ENCODE measurements at places on chromosomes 1 and 21.

DNA sequence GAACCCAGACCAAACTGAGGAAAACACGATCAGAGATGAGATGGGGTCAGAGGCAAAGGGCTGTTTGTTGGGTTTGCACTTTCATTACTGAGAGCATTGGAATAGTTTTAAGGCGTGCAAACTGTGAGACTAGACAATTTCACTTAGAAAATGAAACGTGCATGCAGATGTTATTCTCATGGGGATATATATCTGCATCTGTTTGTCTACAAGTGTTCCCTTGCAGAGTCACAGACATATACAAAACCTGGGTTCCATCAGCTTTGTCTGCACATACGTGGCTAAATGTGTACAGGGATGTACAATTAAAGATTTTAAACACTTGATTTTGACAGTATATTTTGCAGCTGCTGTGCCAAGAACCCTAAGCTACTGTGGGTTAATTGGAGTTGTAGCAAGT, 355.4 kb downstream of the KIF26B start:
- DNase-seq, result no peak

- DNase-seq, result no peak
Observed at GRCh38 chr1:165542015-165542631, 1.7 kb upstream of the LRRC52 start.

GRCh38 chr1:116909512-116910378, at the start of gene PTGFRN:
Gene PTGFRN (plus strand): TSS chr1:116909916. CDS start chr1:116910204, 288 bp downstream.
- no peak for DNase-seq

DNA sequence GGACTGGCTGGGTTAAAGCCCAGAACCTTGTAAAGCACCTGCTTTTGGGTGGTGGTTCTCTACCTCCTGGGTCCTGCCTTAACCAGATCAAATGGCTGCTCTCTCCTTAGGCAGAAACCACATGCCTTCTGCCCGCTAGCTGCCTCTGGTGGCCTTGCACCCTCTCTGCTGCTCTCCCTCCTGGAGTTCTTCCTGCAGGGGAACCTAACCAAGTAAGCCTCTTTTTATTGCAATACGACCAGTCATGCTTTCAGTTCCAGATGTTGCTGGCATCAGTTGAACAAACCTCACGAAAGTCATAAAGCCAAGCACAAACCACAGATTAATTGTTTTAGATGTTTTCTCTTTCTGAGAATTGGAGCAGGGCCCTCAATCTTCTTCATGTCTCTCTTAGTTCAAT, 118.9 kb downstream of the GDAP2 start:
- DNase-seq, result no peak

DNA sequence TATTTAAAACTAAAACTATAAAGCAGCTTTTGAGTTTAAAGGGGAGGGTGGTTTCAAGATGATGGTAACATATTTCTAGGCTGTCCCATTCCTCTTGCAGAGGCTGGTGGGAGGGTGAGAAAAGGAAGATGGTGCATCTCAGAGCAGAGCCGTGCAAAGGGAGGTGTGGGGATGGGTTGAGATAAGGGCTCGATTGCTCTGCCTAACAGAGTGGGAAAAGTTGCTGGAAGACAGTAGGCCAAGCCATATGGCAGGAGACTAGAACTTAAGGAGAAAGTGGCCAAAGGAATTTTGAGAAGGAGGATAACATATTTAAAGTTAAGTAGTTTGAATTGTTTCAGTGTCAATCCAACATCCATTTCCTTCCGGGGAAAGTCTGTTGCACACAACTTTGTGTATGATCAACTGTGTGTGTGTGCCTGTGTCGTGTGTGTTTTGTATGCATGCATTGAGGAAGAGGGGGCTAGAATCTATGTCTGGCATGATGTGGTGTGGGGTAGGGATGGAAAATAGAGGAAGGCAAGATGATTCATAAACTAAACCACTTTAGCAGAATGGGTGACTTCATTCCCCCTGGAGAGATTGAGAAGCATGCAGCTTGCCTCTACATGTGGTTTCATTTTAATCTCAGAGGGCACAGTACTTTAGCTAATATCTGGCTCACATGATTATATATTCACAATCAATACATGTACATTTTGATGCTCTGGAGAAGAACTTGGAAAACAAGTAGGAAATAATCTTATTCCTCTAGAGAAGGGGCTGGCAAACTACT, 145.0 kb upstream of the DNAH14 start:
- no peak for DNase-seq

DNA sequence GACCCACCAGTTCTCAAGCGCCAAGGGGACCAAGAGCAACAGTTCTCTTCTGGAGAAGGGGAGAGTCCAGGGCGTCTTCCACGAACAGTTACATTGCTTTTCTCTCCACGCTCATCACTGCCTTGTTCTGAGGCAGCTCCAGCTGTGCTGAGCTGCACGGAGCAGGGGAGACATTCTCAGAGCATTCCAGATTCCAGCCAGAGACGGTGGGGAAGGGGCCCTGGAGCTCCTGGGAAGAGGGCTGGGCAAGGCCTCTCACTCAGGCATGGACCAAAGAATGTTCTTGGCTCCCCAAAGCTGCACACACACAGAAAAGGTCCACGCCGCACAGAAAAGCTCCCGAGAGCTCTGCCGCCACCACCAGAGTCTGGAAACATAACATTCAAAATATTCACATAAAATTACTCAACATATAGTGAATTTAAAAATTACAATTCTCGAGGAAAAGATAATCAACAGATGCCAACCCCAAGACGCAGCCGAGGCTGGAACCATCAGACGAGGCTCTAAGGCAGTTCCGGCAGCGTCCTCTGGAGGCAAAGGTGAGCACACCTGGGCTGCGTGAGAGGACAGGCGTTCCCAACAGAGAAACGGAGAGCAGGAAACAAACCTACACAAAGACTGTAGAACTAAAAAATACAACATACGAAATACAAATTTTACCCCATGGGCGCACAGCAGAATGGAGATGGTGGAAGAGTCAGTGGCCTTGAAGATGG, 40.5 kb downstream of the UBE2G2 start:
- DNase-seq, result no peak

GRCh38 chr1:2593251-2593878, 6.8 kb downstream of the PRXL2B start:
- no peak for DNase-seq

GRCh38 chr1:203046984-203047630, 20.8 kb downstream of the PPFIA4 start:
- no peak for DNase-seq

DNA sequence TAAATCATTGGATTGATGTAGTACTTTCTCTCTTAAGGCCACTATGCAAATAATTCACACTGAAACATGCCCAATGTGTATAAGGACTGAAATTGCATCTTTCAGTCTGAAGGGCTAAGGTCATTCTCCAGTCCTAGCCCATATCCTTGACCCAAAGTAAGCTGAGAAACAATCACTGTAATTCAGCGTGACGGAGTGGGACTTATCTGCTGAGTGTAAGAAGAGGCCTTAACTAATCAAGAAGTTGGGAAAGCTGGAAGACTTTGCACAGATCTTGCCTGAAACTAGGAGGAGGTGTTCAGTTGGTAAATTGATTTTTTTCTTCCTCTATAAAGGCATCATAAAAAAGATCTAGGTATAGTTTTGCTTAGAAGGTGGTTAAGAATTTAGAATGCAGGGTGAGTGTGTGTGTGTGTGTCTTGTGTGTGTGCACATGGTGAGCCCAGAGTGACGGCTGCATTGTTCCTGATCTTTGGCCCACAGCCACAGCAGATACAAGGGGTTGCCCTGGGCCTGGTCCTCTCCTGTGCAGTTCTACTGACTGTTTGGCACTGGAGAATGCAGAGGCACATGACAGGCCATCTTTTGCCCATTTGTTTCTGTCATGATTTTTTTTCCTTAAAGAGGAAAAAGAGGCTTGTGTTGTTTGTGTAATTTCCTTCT, 13.3 kb upstream of the PPP2R5A start:
- no peak for DNase-seq

- no peak for DNase-seq
Observed at GRCh38 chr1:203287109-203287893, 18.0 kb upstream of the BTG2 start.

GRCh38 chr21:19529031-19529430, 1125.4 kb upstream of the TMPRSS15 start:
- DNase-seq, result no peak

- no peak for DNase-seq
Observed at GRCh38 chr1:192171123-192171522, 12.9 kb downstream of the RGS18 start.

DNA sequence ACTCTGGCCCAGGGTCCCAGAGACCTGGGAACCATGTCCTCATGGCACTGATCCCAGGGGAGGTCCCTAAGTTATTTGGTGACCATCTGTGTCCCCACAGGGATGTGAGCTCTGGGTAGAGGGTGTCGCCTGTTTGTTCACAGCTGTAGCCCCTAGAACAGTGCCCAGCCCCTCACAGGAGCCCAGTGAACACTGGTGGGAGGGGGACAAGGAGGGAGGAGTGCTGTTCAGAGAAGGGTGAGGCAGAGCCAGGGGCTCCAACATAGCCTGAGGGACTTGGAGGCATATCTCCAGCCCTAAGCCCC, 450.4 kb downstream of the MATN1 start:
- DNase-seq, result no peak

DNA sequence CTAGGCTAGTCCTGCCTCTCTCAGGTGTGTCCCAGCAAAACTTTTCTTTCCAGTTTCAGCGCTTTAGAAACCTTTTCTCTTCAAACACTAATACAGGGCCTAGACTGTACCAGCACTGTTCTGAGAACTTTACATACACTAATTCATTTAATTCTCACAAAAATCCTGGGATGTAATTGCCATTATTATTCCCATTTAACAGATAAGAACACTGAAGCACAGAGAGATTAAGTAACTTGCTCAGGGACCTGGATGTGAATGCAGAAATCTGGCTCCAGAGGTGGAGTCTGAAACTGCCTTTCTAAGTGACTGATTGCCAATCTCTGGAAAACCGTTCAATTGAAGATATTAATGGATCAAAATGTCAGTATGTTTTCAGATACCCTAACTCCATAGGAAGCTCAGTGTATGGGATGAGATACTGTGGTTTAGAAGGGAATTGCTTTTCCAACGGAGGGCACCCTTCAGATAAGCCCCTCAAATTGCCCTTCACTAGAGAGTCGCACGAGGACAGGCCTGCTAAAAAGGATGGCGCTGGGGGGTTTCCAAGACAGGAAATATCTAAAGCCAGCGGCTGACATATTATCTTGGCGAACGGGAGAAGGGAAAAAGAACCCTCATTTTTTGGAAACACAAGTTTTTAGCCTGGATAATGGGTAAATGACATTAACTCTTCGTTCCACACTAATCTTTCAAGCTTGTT, 698 bp upstream of the UCK2 start:
- no peak for DNase-seq

DNA sequence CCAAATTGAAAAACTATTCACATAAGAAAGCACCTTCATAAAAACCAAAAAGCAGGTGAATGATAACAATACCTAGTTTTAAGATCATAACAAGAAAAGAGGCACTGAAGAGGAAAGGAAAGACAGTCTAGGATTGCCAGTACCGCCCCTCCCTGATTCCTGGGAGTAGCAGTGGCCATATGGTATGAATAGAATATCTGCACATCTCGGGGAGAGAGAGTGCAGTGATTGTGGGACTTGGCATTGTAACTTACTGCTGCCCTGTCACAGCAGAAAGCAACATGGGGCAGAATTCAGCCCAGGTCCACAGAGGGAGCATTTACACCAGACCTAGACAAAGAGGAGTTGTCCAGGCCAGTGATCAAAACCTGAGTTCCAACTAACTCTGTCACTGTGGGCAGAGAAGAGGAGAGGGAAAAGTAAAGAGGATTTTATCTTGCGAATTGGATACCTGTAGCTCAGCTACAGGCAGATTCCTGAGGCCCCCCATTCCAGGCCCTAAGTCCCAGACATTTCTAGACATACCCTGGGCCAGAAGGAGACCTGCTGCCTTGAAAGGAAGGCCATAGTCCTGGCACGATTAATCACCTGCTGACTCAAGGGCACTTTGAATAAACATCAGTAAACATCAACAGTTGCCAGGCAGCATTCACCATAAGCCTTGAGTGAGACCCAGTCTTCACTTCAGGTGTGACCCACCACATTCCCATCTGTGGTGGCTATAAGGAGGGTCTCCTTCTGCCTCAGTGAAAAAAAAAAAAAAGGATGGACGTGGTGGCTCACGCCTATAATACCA, 397.5 kb downstream of the TGFB2 start:
- DNase-seq, result no peak

- DNase-seq, result no peak
Observed at GRCh38 chr1:184141361-184141880, 89.9 kb downstream of the TSEN15 start.

GRCh38 chr1:61647142-61647541, 77.8 kb downstream of the TM2D1 start:
- DNase-seq, result no peak

- no peak for DNase-seq
Observed at GRCh38 chr1:87791931-87792740, 463.5 kb downstream of the LMO4 start.

GRCh38 chr1:3348196-3348865, 106.1 kb upstream of the ARHGEF16 start:
- no peak for DNase-seq

- no peak for DNase-seq
Observed at GRCh38 chr1:87723193-87723592, 394.5 kb downstream of the LMO4 start.

- peak; percentile 82 for DNase-seq
Observed at GRCh38 chr1:93437976-93438605, 9.8 kb upstream of the FNBP1L start.

- DNase-seq, result no peak
Observed at GRCh38 chr1:181334724-181335123, 148.6 kb upstream of the CACNA1E start.

- no peak for DNase-seq
Observed at GRCh38 chr21:45056296-45056904, 18.0 kb upstream of the ADARB1 start.

DNA sequence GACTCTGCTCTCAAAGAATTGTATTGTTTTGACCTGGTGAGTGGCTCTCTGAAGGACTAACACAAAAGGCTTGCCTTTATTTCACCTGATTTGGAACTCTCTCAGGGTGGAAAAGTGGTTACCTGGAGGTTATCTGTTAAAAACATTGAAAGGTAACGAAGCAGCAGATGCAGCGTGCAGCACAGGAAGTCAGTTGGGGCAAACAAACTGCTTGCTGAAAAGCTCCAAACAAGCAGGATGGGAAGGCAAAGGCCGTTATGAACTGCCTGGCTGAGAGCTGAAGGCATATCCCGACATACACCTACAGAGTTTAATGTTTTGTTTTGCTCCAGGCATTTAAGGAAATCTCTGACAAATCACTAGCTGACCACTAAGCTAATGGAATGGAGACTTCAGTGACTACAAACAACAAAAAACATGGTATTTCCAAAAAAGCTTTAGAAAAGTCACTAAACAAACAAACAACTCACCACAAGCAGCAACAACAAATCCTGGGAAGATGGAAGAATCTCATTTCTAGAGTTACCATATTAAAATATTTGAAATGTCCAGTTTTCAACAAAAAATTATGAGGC, 44.3 kb upstream of the BATF3 start:
- no peak for DNase-seq

All from hematopoietic multipotent progenitor cell treated with erythropoietin and hydrocortisone succinate and interleukin-3 and kit ligand, for 15 days (in vitro differentiated cells).